ENCODE measurements at places on chromosomes 1 and 21.

- DNase-seq, result no peak
These were observed 1382.9 kb downstream of the MRPL39 start for GRCh38 chr21:24224422-24224821.

- no peak for DNase-seq
These were observed 8.4 kb downstream of the C1orf226 start for GRCh38 chr1:162389971-162390370.

- no peak for DNase-seq
These were observed 775 bp upstream of the AIM2 start for GRCh38 chr1:159077120-159077961.

- no peak for DNase-seq
These were observed 109.9 kb downstream of the EDEM3 start for GRCh38 chr1:184644771-184645170.

DNA sequence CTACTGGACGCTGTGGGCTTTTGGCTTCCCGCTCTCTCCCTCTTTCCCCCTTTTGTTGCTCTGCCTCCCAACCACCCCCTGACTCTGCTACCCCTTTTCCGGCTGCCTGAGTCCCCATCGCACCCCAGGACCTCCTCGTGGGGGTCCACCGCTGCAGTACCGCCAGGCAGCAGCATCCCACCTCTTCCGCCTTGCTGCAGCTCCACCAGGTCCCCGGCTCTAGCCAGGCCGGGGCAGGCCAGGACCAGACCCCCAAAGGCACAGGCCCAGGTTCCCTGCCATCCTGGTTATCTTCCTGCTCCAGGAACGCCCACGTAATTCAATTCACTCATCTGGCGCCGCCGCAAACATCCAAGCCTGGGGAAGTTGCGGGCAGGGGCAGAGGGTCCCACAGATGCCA, 139.8 kb downstream of the LIPI start:
- DNase-seq, result no peak

DNA sequence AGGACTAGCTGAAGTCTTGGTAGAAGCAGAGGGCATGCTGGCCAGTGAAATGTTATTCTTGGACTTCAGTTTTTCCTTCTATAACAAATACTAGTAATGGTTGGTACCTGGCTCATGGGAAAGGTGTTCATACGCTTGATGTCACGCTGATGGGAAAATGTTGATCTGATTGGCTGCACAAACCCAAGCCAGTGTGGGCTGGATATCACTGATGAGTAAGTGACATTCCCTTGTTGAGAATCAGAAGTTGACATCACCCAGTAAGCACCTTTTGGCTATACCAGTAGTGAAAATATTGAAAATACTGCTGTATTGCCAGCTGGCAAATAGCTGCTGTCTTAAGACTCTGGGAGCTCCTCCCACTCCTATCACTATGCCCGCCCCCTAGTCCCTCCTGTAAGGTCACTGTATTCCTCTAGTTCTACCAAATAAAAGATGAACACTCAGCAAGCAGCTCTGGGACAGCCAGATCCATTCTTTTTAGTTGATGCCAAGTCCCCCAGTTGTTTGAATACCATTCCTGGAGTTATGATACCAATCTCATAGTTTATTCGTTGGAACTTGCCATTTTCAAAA, 168.2 kb downstream of the GRIK1 start:
- peak; percentile 4 for DNase-seq

DNA sequence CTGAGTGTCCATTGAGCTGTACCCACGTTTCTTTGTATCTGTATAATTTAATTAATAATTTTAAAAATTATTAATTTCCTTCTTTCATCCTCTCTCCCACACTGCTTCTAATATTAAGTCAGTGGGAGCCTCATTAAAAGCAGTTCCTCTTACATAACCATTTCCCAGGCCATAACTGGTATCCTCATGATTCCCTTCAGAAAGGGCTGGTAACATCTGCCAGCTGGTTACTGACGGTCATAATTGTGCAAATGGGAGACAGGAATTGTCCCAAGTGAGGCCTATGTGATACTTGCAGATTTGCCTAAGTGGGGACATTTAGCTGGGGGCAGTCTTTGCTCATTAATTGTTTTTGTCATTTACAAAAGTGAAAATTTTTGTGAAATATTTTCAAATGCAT, 69.0 kb upstream of the SPAG17 start:
- no peak for DNase-seq
